ENCODE measurements at places on chromosomes 5 and 9. TPM values are rescaled to one million over a fixed set of nuclear protein-coding genes. Genes with fewer than 3 reads are reported as not detected.

DNA sequence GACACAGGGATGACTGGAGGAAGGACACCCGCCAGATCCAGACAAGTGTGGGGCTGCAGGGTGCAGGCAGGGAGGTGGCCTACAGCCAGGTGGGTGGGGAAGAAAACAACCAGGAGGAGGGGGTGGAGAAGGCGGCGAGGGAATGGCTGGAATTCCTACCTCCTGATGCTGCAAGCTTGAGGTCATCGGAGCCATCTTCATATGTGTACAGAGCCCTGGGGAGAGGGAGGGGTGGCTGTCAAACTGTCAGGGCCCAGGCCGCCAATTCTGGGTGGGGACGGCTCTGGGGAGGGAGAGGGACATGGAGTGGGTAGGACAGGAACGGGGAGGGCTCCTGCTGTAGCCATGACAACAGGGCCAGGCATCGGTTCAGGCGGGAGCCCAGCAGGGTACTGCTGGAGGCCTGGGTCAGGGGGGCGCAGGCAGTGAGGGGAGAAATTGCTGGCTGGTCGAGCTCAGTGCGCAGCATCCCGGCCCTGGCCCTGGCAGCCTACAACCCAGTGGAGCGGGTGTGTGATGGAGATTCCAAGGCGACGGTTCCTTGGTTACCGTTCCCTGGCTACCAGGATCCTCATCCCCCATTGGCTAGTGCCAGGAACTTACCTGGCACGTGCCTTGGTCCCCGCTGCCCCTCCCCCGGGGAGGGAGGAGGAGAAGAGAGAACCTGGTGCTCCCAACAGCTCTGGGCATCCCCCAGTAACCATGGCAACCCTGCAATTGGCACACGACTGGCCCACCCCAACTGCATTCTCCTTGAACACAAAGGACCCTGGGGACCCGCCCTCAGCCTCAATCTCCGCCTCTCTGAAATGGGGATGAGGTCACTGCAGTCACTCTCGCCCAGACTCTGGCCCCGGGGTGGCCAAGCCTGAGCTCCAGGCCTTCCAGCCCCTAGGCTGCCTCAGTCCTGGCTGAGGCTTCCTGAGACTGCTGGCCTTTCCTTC, 4.5 kb downstream of the DBN1 start:
- no peak for DNase-seq

The PCDHGC4 gene
- total RNA-seq: not detected

DNA sequence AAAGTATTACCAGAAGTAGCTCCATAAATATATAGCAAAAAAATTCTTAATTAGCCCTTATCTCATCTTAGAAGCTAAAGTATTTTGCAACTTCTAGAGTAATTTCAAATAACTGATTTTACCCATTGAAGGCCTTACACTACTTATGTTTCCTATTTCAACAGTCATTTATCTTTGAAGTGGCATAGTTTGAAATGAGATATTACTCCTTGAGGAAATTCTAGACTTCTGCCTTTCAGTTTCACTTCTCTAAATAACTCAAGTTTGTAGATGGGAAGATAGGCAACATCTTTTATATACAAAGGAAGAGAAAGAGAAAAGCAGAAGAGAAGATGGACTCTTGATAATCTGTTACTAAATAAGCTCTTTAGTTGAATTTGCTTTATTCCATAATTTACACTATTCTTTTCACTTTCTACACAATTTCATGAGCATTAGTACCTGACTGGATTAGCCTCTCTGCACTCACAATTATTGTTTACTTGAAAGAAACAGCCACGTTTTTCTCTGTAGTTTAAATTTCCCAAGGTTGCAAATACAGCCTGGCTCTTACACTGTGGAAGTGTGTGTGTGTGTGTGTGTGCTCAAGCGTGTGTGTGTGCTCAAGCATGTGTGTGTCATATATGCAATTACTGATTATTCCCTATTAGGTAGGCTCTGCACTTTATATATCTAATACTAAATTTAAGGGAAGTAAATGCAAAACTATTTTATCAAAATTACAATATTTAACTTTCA, 60.6 kb upstream of the EMB start:
- DNase-seq: no peak

DNA sequence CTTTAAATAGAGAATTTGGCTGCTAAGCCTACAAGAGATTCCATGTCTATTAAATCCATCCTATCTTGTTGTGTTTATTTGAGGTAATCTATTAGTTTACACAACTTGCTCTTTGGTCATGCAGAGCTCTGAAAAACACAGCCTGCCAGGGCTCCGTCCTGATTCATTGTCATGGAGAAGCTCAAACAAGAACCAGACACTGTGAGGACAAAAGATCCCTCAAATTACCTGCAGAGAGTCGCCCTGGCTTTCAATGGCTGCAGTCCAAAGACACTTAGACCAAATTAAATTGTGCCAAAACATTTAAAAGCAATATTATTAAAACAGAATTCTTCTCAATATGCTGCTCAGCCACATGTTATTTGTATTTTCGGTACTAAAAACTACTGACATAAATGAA, 60.1 kb downstream of the CDH18 start:
- DNase-seq: no peak

DNA sequence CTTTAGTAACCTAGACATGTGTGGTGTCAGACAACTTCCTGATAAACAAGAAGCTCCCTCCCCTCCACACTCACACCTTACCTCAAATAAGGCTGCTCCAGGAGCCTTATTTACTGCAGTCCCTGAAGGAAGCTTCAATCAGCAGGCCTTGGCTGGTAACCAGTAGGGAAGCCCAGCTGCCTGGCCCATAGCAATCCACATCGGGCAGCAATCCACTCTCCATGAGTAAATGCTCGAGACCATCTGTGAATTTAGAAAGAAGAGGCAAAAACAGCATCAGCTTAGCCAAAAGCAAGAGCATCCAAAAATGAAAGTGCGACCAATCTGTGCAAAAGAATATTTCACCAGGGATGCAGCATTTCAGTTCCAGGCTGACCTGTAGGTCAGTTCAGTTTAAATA, 213.3 kb upstream of the TUSC1 start:
- DNase-seq: no peak

- no peak for DNase-seq
These were observed 13.6 kb downstream of the TRMO start for GRCh38 chr9:97908705-97909104.

The ITK gene
- 313 TPM for total RNA-seq
